ENCODE measurements at places on chromosomes 16 and 17. TPM values are rescaled to one million over a fixed set of nuclear protein-coding genes. Genes with fewer than 3 reads are reported as not detected.

DNA sequence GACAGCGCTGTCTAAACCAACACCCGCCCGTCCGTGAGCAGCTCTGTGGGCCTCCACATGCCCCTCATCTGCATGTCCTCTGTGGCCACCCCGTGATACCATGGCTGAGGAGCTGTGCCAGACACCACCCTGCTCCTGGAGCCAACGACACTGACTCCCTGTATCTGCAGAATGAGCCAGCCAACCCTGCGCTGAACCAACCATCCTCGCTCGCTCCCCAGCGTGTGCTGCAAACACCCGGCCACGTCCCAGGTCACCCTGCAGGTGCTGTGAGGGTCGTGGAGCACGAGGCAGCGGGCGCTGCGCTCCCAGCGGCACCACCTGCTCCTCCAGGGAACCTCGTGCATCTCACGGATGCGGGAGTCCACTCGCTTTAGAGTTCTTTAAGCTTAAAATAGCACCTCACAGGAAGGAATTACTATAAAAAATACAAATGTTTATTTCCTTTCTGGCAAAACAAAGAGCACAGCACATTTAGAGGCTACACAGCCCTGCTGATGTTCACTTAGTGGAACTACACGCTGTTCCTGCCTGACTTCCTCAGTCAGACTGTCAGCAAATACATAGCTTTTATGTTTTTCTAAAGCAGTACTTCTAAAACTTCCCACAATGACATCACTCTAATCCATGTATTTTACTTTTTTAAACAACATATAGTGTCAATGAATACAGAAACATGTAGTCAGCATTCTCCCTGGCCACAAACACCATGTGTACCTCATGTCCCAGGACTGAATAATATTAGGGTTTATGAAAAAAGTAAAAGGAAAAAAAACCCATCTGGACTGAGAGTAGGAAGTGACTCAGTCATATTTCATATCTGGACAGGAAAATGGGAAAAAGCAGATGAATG, 43.5 kb downstream of the MAP1LC3B start:
- H3K4me3 ChIP-seq: no peak overlapping the region

DNA sequence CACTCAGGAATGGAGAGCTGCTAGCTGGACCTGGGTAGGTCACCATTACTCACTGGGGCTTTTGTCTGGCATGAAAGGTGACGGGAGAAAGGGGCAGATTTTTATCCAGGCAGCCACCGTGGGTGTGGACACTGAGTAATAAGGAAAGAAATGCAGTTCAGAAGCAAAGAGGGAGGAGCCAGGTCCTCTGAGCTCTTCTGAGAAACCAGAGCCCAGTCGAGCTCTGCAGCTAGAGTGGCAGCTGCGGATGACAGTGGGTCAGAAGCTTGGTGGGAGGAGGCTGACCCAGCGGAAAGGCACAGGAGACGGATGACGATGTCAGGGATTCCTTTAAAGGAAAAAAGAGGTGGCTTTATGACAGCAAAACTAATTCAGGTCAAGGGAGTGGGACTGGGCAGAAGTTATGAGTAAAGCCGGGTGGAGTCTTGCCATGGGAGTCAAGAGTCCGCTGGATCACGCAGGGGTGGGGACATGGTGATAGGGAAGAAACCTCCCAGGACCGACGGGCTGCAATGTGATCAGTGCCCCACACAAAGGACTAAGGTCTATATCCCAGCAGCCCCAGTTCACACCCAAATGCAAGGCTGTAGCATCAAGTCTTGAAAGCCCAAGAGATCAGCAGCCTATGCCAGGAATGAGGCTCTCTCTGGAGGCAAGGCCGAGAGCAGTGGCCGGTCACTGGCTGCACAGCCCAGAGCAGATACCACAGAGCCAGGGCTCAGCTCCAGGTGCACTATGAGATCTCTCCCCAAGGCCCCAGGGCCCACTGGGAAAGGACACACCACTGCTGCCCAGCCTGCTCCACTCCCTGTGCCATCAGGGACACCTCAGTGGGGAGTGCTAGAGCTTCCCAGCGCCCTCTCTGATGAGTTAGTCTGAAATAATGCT, 6.3 kb upstream of the MNT start:
- no peak overlapping the region for H3K4me3 ChIP-seq
- peak overlapping the region; percentile 79 for H3K27ac ChIP-seq
- DNase-seq: peak; percentile 64
- H3K36me3 ChIP-seq: peaks cover 7% of the 10 kb centered on the region

- DNase-seq: no peak
- H3K4me3 ChIP-seq: no peak overlapping the region
- H3K36me3 ChIP-seq: peaks cover 6% of the 10 kb centered on the region
- peak overlapping the region; percentile 68 for H3K27ac ChIP-seq
- H3K27me3 ChIP-seq: no peaks in the 10 kb centered on the region
Observed at GRCh38 chr17:27531469-27531961, 75.3 kb downstream of the KSR1 start.

Gene TNFRSF13B
- not detected for total RNA-seq

DNA sequence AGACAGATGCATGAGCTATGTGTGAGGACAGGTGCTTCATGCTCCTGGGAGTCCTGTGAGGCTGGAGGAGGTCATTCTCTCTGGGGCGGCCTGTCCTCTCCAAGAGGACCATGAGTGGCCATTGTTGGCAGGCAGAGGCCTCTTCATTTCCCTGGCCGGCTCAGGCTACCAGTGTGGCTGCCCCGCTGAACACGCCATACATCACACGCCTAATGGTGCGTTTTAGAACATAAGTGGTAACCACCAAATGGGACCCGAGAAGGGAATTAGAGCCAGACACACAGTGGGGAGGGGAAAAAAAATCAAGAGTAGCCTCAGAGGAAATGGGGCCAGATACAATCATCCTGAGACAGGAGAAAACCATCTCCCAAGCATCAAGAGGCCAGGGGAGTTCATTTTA, 140.0 kb downstream of the SPACA3 start:
- H3K36me3 ChIP-seq: no peaks in the 10 kb centered on the region
- no peak overlapping the region for H3K27ac ChIP-seq
- no peak overlapping the region for H3K4me3 ChIP-seq
- peaks cover 3% of the 10 kb centered on the region for H3K27me3 ChIP-seq
- DNase-seq: no peak

- DNase-seq: no peak
- no peaks in the 10 kb centered on the region for H3K36me3 ChIP-seq
- no peak overlapping the region for H3K4me3 ChIP-seq
- no peak overlapping the region for H3K27ac ChIP-seq
Observed at GRCh38 chr17:36059406-36059805, 4.7 kb upstream of the CCL18 start.

Gene CDH11
- total RNA-seq: not detected

DNA sequence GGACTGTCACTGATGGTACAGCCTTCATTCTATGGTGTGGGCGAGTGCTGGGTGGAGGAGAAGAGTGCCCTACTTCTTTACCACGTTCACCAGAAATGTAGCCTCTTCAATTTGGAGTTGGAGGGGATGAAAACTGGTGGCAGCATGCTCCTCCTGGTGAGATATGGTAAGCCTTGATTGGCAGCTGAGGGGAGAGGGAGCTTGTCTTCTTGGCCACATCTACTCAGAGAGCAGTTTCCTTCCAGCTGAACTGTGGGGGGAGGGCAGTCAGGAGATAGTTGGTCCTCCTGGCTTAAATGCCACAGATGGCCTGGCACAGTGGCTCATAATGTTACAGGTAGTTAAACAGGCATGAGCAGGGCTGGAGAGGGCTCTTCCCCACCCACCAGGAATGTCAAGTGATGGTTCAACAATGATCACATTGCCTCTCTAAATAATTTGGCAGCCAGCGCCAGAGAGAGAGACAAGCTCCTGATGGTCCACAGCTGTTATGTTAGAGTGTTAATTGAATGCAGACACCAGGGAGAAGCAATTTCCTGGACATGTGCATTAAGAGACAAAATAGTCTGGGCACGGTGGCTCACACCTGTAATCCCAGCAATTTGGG, 9.0 kb upstream of the MAPK3 start:
- peaks cover 3% of the 10 kb centered on the region for H3K36me3 ChIP-seq
- H3K4me3 ChIP-seq: no peak overlapping the region
- H3K27ac ChIP-seq: peak overlapping the region; percentile 51
- H3K4me1 ChIP-seq: peaks cover 4% of the 10 kb centered on the region
- DNase-seq: no peak

Gene MYL11
- total RNA-seq: 1.3 TPM

- H3K27ac ChIP-seq: no peak overlapping the region
- no peaks in the 10 kb centered on the region for H3K36me3 ChIP-seq
- no peak for DNase-seq
- H3K27me3 ChIP-seq: peaks cover 22% of the 10 kb centered on the region
Observed at GRCh38 chr17:44543213-44543904, 13.9 kb upstream of the FZD2 start.

Measured in activated CD4-positive, alpha-beta T cell treated with anti-CD3 and anti-CD28 coated beads, Interleukin-2, amount 10 ng/mL, durations not matched to agents 24 days and 14 days (primary cell).